Neural crest cell (in vitro differentiated cells): ENCODE measurements at places on chromosomes 7 and 10.

GRCh38 chr7:101102026-101102425 is 16.7 kb downstream of the TRIM56 start:
- DNase-seq, result no peak

DNA sequence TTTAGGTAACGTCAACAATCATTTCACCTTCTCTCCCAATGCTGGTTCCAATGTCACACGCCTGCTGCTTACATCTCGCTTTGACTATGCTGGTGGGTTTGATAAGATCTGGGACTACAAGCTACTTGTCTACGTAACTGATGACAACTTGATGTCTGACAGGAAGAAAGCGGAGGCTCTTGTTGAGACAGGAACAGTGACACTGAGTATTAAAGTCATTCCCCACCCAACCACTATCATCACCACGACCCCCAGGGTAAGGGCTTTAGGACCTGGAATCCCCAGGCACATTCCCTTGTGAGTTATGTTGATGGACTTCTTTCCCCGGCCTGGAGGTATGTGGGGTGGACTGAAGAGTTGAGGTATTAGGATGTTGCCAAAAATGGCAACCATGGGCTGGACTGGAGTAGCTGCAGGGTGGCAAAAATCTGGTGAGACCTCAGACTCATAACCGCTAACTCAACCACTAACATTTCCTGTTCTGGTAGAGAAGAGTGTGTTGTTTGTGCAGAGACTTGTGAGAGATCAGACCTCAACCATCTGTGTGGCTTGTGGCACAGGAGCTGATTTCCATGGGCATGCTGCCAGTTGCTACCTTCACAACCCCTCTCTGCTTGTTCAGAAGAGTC is 59.2 kb downstream of the CDHR3 start:
- no peak for DNase-seq

GRCh38 chr7:17745610-17746009 is 194.7 kb downstream of the SNX13 start:
- no peak for DNase-seq

DNA sequence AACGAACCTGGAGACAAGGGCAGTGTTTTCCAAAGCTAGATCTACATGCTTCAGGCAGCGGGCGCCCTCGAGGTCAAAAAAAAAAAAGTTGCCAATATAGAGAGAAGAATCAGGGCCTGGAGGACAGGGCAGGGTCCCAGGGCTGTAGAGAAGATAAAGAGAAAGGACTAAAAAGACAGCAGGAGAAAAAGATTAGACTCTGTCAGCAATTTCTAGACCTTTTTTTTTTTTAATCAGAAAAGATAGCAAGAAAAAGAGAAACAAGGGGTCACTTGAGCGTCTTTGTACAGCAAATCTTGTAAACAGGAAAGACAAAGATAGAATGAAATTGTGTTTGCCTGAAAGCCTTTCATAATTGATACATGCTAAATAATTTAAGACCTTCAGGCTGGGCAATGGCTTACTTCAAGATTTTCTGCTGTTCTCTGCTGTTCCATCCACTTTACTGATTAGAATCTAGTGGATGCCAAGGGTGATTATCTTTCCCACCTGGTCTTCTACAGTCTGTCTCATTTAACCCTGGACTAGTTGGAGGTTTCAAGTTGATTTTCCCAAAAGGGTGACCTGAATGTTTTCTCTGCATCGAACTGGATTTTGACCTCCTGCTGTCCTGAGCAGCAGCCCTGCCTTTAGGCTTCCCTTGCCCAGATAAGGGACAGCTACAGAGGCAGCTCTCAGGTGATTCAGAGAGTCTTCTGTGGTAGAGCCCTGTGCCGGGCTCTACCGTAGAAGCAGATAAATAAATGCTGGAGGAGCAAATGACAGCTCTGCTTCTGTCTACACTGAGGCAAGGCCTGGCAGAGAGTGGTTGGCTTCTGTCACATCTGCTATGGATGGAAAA is 5.1 kb downstream of the LMOD2 start:
- DNase-seq, result no peak

GRCh38 chr10:30562787-30563186 is 66.8 kb downstream of the LYZL2 start:
- no peak for DNase-seq

- no peak for DNase-seq
Measured at GRCh38 chr10:64041989-64042490, 520.8 kb downstream of the REEP3 start.

DNA sequence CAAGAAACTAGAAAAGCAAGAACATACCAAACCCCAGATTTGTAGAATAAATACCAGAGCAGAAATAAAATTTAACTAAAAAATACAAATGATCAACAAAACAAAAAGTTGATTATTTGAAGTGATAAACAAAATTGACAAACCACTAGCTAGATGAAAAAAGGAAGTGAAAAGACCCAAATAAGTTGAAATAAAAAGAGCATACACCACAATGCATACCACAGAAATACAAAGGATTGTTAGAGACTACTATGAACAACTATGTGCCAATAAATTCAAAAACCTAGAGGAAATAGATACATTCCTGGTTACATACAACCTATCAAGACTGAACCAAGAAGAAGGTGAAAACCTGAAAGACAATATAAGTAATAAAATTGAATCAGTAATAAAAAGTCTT is 333.4 kb downstream of the SH2D4B start:
- DNase-seq, result no peak

DNA sequence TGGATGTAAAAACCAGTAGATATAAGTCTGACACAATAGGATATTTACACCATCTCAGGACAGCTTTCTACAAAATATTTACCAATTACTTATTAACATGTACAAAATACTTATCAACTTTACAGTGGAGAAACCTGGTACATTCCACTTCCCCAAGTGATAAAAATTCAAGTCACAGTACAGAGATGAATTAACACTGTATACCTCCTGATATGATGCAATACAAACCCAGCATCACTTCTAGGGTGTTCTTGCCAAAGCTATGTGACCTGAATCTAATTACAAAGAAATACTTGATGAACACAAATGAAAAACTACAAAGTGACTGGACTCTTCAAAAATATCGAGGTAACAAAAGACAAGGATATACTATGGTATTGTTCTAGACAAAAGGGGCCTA is 156.4 kb upstream of the FGFR2 start:
- no peak for DNase-seq

DNA sequence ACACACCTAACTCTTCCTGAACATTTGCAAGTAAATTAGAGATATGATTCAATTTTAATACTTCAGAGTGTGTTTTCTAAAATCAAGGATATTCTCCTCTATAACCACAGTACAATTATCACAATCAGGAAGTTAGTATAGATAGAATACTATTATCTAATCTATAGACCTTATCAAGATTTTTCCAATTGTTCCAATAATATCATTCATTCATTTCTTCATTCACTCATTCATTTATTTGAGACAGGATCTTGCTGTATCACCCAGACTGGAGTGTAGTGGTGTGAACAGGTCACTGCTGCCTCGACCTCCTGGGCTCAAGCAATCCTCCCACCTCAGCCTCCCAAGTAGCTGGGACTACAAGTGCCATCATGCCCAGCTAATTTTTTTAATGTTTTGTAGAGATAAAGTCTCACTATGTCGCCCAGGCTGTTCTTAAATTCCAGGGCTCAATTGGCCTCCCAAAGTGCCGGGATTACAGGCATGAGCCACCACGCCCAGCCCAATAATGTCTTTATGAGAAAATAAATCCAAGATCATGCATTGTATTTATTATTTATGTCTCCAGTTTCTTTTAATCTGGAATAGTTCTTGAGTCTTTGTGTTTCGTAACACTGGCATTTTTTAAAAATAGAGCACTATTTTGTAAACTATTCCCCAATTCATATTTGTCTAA is 10.6 kb upstream of the MRPS16 start:
- DNase-seq, result no peak

DNA sequence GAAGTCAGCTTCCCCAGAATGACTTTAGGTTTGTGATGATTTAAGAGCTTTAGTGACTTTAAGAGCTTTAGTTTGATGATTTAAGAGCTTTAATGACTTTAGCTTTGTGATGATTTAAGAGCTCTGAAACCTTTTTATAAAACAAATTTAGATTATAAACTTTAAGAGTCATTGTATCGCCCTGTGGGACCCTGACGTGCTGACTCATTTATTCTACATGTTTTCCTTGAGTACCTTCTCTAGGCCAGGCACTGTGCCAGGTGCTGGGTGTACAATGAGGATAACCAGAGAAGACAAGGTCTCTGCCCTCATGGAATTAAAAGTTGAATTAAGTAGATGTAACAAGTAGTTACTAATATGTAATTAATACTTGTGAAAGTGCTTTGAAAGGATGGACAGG is 45.4 kb downstream of the CNNM1 start:
- no peak for DNase-seq

DNA sequence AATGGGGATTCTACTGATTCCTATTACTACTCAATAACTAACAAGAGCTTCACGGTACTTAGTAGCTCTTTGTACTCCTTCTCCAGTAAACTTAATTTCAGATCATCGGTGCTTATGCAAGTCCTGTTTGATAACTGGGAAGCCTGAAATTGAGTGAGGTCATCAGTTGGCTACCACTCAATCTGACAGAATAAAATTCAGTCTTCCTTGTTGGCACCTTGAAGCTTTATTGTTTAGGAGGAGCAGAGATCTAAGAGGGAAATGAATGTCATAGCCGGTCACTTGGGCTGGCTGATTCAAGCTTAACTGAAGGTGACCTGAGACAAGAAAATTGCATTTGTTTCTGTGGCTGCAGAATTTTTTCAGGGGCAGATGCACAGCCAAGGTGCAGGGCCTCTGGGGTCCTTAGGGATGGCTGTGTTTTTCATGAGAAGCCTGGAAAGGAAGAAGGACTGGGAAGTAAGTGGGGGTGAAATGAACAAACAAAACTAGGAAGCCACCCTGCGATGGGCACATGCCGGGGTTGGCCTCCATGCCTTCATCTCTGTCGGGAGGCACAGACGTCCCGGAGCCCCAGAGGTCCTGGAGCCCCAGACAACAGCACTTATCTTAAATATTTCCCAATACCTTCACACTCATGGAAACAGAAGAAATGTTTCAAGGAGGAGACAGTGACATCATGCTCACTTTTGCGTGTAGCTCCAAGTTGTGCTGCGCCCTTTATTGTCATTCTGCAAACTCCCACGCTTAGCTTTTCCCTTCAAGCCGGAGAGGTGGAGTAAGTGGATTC is 85.0 kb upstream of the KIF5B start:
- no peak for DNase-seq

- no peak for DNase-seq
Measured at GRCh38 chr10:62924344-62924748, 108.2 kb upstream of the EGR2 start.

- no peak for DNase-seq
Measured at GRCh38 chr7:47198159-47198558, 383.8 kb downstream of the TNS3 start.

- no peak for DNase-seq
Measured at GRCh38 chr7:115984105-115984504, 46.5 kb downstream of the TFEC start.
